ENCODE measurements at places on chromosomes 5 and 9.

DNA sequence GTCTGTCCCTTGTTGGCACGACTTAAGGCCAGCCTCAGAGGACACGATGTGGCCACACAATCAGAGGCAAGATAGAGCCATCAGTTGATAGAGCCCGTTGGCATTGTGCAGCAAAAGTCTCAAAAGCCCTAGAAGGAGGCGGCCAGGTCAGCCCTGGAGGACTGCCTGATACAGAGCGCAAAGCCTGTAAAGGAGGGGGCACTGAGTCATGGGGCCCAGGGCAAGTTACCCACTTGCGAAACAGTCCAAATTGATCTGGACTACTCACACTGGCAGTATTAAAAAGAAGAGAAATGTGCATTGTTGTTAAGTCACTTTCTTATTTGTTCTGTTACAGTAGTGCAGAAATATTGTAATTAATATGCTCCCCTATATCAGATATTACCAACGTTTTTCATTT lies 51.5 kb downstream of the KLF9 start:
- no peak for DNase-seq

- no peak for DNase-seq
Measured at GRCh38 chr9:113621309-113621791, 157.8 kb downstream of the RGS3 start.

- no peak for DNase-seq
Measured at GRCh38 chr9:131402738-131403492, 9.0 kb downstream of the PRRC2B start.

DNA sequence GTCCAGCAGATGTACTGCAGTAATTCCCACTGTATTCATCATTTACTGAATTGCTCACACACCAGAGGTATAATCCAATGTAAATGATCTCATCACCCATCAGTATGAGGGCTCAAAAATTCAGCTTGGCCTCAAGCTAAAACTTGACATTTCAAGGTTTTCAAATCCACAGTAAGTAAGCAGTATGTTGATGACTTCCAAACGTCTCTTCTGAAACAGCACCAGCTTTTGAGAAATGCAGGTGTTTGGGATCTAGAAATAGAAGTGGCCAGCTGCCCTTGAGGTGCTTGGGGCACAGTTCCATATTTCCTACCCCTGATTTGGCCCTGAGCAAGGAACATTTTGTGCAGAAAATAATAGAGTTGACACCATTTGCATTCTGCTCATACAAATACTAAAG lies 388.0 kb upstream of the TUSC1 start:
- DNase-seq, result no peak

GRCh38 chr5:116382874-116383266 lies 191.8 kb downstream of the SEMA6A start:
- no peak for DNase-seq

GRCh38 chr5:180810959-180811622 lies 8.5 kb upstream of the MGAT1 start:
- DNase-seq, result no peak

DNA sequence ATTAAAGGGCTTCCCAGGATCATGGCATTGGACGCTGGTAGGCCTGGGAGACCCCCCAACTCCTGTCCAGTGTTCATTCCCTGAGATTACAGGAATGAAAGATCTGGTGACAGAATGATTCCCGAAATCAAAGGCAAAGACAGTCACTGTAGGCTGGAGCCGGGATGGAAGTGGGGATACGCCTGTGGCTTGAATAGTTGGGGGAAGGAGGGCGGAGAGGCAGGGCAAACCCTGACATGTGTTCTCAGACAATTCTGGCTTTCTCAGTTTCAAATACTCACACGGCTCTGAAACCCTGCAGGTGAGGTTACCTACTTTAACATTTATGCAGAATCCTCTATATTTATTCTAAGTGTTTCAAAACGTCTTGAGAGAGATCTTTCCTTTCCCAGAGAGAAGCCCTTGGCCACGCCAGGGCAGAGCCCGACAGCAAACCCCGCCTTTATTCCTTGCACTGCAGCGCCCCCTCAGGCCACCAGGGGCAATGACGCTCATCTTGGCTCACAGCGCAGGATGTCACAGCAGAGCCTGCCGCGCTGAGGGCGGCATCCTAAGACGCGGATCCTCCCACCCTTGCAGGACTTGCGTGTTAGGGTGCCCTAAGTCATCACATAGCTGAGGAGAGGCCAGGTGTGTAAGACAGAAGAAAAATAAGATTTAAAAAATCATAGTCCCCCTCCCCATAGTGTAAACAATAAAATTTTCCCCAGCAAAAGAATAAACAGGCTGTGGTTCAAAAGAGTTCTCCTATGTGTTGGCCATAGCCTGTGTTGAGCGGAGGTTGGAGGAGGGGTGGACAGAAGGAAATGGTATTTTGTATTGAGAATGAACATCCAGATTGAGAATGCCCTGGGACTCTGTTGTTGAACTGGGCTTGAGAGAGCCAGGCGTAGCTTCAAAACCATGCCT lies 284.5 kb downstream of the NTRK2 start:
- no peak for DNase-seq

DNA sequence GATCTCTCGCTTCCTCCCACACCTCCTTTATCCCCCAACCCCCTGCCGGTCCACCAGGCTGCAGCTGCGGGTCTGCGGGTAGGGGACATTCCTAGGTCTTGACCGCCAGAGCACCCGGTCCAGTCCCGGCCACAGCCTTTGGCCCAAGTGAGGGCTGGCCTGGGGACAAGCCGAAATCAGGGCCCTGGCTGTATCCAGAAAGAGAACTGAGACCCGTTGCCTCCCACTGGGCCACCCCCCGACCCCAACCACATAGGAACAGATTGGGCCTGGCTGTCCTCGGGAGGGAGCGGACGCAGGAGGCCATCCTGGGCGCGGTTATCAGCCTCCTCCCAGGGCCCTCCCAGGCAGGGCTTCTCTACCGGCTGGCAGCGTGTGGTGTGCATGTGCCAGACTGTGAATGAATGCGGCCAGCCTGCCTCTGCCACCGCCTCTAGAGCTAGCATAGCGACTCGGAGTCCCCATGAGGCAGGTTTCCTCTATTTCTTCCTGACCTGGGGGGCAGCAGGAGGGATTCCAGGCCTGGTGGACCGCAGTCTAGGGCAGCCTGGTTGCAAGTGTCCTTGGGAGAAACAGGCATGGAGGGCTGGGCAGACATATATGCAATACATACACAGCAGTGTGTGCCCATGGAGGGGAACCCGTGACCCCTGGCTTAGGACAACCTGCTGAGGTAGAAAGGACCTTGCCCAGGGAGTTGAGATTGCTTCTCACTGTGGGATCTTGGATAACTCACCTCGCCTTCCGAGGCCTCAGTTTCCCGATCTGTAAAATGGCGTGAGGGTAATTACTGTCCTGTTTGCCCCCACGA lies 1.2 kb downstream of the N4BP3 start:
- DNase-seq, result peak; percentile 39

DNA sequence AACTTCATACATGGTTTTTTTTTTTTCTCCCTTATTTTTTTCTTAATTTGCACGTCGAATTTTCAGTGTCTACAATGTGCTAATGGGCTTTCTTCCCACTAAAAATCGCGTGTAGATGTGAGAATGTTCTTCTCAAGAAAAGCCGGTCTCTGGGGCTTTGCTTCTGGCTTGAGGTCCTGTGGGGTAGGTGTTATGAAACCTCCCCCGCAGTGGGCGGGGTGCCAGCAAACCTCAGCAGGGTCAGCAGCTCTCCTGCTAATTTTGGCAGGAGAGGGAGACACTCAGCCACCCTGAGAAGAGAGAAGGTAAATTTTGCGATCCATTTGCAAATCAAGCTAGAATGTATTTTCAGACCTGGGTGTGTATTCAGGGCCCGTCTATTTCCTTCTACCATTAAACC lies 59.9 kb downstream of the NPR3 start:
- no peak for DNase-seq

DNA sequence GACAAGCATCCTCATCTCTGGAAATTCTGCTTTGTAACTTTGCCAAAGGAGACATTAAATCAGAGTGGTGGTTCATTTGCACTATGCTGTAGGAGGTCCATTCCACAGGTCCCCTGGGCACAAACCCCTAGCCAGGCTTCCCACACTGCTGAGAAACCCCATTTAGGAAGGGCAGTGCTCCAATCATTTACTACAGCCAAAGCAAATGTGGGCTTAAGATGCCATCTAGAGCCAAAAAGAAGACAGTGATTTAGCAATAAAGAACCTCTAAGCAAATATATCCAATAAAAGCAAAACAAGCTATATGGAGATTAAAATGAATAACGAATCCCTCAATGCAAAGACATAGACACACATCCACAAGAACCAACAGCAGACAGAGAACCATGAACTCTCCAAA lies 129.0 kb upstream of the ALDH1B1 start:
- no peak for DNase-seq

- DNase-seq, result no peak
Measured at GRCh38 chr9:33426843-33427293, 20.5 kb downstream of the AQP3 start.

DNA sequence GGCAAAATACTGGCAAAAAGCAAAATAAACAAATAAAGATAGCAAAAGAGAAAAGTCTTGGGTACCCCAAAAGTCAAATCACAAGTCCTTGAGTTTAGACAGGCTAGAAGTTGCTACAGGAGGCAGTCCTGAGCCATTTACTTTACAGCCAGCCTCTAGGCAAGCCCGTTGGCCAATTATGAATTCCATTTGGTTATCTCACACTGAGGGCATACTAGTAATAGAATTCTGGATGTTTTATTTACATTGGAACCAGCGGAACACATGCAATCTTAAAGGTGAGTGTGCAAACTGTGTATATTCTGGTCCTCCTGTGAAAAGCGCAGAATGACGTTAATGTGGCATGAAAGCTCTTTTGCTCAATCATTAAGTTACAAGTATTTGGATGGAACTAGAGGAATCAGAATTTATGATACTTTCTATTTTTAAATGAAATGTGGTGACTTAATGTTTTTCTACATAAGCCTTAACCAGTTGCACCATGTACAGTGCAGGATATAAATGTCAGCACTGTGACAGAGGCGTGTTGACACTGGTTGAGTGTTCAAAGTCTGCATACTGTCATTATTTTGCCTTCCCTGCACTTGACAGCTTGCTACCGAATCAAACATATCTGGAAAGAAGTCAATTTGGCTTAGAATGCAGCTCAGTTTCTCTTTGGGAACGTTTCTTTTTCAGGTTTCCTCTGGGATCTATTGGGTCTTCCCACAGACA lies 7.9 kb downstream of the GDNF start:
- DNase-seq, result no peak

DNA sequence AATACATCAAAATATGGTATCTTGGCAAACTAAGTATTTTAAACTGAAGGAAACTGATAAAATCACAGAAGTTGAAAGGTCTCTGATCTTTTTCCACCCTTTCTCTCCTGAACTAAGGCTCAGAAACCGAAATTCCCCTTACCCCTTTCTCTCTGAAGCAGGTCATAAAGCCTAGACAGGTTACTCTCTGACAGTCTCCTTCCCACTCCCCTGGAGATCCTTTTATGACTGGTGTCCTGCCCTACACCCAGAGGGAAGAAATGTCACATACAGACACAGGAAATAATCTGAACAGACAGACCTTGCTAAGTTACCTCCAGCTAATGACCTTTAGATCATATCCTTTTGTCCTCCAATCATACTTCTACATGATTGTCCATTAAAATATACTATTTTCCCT lies 127.4 kb downstream of the HCN1 start:
- DNase-seq, result no peak

GRCh38 chr5:157599565-157599964 lies 24.0 kb upstream of the ADAM19 start:
- no peak for DNase-seq

DNA sequence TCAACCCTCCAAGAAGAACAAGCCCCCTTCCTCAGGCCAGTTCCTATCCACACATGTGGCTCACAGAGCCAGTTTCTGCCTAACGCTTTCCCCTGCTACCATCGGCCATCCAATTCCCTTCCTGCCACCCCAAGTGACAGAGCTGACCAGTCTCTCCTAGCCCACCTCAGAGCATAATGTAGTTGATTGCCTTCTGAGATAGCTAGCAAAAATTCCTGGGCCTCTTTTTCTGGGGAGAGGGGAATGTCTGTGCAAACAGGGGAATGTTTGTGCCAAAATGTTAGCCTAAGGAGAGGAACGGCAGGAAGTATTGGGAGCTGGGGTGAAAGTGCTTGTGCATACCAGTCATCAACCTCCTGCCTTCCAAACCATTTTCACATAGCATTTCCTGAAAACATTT lies 157.0 kb downstream of the PJA2 start:
- DNase-seq, result no peak

DNA sequence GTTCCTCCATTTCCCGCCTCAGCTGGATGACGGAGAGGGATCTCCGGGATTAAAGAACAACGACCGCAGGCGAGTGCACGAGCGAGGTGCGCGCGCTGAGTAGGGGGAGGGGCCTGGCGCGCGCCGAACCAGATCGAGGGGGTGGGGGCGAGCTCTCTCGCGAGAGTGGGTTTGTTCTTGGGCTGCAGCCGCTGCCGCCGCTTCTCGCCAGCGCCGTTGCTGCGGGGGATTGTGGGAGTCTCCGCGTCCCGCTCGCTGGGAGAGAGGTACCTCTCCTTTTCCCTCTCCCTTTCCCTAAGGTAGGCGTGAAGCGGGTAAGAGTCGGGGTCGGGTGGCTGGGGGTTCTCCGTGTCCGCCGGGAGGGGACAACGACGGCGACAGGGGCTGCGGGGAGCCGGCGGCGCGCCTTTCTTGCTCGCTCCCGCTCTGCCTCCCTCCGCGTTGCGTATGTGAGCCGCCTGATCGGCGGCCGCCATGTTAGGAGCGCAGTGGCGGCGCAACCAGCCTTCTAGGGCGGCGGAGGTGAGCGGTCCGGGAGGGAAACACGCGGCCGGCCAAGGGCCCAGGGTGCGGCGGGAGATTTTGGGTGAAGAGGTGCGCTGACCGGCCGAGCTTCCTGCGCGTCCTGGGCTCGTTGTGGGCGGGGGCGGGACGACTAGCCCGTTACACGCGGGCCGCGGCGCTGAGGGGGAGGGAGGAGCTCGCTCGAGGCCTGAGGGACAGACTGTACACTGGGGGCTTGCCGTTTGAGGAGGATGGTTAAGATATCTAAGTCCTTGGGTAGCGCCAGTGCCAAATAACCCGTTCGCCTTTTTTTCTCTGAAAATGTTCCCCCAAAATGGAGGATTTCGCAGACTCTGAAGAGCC lies at the start of gene MATR3:
Gene MATR3, plus strand, starts transcription at position 234 of the 867 bp plus-strand sequence. CDS start 13,676 bp downstream, outside the sequence.
- peak; percentile 79 for DNase-seq

- no peak for DNase-seq
Measured at GRCh38 chr9:132514821-132515220, 67.6 kb upstream of the BARHL1 start.

DNA sequence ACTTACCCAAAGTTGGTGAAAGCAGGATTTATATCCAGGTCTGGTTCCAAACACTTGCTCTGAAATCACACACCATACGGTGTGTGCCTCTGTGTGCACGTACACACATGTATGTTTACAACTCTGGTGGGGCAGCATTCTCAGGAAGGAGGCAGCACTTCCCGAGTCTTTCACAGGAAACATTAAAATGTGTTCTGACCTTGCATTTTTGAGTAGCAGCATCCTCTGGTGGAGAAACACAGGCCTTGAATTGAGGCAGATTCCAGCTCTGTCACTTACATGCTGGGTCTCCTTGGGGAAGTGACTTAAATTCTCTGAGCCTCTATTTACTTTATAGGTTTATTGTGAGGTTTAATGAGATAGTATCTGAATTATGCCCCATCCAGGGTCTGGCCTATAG lies 126.4 kb downstream of the RGS3 start:
- DNase-seq, result no peak

- no peak for DNase-seq
Measured at GRCh38 chr5:31574772-31575171, 42.7 kb downstream of the C5orf22 start.

- no peak for DNase-seq
Measured at GRCh38 chr5:16864631-16865131, 71.4 kb downstream of the MYO10 start.

- no peak for DNase-seq
Measured at GRCh38 chr5:82494942-82495341, 216.8 kb upstream of the RPS23 start.
